ENCODE measurements at places on chromosomes 6 and 20.

GRCh38 chr20:62308102-62308822 is 5.5 kb downstream of the ADRM1 start:
- no peak for DNase-seq

DNA sequence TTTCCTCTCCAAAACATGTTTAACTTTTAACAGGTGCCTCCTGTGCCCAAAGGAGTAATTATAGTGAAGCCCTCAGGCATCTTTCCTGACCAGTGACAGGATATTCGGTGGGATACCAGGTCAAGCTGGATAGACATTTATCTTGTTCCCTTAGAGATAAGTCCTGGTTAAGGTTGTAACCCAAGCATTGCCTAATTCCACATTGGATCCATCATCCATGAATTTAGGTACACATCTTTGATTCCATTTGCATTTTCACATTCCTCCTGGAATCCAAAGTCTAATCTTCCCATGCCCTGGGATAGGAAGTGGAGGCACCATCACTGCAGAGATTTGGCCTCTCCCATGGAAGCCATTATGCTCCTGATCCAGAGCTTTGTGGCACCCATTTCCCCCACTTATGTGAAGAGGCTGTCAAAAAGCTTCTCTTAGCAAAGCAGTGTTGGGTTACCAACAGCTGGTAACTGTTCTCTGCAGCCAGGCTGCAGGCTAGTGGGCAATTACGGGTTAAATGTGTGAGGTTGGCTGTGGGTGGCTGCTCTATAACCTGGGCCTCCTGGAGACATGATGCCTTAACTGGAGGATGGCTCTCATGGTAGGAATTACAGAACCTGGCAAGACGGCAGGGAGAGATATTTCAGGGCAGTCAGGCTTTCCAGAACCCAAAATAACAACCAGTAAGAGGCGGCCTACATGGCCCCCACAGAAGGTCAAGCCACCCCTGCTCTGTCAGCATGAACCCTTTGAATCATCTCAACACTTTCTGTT is 96.9 kb upstream of the VGLL2 start:
- no peak for DNase-seq

DNA sequence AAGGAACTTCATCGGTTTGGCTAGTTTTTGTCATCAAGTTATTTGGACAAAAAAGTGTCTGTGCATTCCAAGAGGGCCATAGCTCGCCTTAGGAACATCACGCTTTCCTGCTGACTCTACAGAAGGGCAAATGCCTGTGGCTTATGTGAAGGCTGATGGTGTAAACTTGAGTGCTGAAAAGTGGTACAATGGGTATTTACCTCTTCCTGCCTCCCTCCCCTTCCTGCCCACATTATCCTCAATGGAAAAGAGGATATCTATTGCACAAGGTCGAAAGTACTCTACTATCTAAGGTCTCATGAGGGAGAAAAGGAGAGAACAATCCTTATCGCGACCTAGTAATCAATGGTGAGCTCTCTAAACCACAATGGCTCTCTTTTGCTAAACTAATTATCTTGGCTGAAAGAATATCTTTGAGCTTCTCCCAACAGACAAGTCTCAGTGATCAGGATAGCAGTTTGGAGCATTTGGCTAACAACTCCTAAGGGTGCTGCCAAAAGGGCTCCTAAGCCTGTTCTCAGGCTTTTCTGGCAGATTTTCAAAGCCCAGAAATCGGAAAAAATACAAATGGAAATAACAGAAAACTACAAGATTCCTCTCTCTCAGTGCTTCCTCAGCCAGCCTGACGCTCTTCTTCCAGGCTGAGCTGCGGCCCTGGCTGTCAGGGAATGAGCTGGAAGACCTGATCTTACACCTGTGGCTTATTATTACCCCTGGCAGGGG is 42.6 kb upstream of the ENPP1 start:
- DNase-seq: no peak

GRCh38 chr6:157808405-157808950 is 14.6 kb upstream of the SNX9 start:
- no peak for DNase-seq

GRCh38 chr6:46983007-46983411 is 59.1 kb downstream of the ADGRF1 start:
- DNase-seq: no peak

GRCh38 chr6:37150314-37150713 is 19.6 kb upstream of the PIM1 start:
- no peak for DNase-seq

GRCh38 chr20:47776639-47777038 is 8.6 kb downstream of the SULF2 start:
- no peak for DNase-seq

DNA sequence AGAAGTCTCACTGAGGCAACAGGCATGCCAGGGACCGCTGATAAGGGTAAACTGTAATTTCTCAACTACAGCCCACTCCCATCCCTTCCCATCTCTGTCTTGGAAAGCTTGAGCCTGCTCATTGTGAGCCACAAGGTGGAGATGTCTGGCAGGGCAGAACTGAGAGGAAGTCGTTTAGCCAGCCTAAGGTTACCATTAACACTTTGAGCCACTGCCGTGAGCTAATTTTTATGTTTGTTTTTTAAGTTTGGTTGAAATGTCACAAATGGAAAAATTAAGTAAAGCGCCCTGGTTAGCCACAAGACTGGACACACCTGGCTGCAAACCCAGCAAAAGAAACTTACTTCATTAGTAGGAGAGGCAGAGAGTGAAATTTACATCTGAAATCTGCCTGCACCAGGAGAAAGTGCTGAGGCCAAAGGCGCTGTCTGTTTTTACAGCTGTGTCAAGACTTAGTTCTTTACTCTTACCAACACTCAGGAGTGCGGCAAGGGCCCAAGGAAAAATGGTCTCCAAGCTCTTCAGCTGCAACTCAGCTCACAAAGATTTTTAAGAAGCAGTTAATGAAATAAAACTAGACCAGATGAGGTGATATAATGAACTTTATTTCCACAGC is 50.0 kb upstream of the FAM83C start:
- no peak for DNase-seq

DNA sequence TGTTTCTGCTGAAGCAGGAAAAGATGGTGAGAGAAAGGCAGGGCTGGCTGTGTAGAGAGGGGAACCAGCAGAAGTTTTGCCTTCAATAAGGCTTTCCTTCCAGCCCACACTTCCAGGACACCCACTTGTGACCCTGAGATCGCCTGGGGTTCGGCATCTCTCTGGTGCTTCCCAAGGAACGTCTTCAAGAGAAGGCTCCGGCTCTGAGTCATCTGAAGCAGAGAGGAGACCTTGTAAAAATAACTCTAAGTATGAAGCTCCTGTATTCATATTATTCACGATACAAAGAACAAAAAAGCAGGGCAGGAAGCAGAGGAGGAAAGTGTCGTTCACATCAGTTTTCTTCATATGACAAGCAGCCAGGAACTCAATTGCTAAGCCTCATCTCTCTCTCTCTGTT is 95.4 kb upstream of the MRPS10 start:
- no peak for DNase-seq

GRCh38 chr6:141598487-141598886 is 534.2 kb upstream of the GJE1 start:
- DNase-seq: no peak

DNA sequence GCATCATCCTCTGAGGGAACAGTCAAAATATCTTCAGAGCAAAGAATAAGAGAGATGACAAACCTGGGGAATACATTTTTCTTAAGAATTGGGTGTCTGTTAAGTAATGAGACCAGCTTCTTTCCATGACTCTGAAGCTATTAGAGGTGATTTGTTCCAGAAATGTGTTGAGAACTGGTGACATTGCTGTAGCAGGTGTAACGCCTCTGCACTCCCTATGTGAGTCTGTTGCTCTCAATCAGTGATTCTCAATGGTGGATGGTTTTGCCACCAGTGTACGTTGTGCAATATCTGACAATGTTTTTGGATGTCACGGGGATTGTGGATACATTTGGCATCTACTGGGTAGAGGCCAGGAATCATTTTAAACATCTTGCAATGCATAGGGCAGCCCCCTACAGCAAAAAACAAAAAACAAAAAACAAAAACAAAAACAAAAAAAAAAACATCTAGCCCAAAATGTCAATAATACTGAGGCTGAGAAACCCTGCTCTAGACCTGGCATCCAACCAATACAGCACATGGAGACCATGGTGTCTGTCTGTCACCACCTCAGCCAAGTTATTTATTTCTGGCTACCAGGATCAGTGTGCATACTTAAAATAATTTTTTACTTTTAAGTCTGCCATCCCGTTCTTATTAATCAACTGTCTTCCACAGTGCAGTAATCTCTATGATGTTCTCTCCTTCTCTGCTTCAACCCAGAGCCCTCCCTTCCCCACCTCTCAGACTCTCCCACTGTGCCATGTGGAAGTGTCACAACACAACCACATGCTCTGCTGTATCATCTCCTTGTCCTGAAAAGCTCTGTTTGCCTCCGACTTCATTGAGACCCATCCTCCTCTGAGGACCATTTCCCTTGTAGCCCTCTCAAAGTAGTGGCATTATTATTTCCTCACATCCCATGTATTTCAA is 43.7 kb downstream of the KLHL32 start:
- DNase-seq: no peak

DNA sequence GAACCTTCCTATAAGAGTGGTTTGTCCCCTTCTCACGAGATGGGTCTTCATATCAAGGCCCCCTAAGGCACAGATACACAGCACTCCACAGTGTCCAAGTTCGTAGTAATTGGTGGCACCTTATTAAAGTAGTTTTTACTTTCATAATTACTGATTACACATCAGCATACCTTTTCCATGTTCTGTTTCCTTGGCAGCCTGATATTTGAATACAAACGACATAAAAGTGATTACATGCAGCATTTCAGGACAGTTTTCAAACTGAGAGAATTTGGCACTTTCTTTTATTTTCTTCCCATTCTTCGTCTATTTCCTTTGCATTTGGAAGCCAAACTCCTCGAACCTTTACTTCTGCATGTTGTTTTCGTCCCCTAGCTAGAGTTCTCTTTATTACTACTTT is 139.7 kb downstream of the MTHFD1L start:
- no peak for DNase-seq

GRCh38 chr6:5909721-5910120 is 97.0 kb downstream of the NRN1 start:
- DNase-seq: no peak

DNA sequence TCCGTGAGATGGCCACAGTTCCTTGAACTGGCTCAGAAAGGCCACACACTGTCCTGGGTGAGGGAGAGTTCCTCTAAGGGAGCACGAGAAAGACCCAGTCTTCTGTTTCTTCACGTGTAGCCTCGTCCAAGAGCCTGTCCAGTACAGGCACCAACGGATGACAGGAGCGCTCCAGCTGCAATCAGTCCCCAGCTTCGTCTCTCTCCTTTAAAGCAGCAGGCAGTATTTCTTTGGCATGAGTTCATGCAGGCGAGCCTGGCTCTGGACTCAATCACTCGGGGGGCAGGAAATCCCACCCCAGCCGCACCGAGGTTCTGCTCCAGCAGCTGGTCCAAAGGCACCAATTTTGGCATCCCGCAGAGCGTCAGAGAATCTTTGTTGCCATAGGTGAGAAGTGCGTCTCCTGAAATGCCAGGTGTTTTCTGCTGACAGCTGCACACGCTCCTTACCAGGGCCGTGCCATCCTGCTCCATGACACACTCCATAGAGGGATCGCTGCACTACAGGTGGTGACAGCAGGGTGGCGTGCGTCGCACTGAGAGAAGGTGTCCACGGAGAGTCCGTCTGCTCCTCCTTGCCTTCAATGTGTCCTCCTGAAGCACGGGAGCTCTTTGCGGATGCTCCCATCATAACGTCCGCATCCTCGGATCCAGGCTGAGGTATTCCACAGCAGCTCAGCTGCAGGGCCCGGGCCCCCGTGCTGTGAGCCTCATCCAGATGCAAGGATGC is 59.6 kb upstream of the AFDN start:
- DNase-seq: no peak

DNA sequence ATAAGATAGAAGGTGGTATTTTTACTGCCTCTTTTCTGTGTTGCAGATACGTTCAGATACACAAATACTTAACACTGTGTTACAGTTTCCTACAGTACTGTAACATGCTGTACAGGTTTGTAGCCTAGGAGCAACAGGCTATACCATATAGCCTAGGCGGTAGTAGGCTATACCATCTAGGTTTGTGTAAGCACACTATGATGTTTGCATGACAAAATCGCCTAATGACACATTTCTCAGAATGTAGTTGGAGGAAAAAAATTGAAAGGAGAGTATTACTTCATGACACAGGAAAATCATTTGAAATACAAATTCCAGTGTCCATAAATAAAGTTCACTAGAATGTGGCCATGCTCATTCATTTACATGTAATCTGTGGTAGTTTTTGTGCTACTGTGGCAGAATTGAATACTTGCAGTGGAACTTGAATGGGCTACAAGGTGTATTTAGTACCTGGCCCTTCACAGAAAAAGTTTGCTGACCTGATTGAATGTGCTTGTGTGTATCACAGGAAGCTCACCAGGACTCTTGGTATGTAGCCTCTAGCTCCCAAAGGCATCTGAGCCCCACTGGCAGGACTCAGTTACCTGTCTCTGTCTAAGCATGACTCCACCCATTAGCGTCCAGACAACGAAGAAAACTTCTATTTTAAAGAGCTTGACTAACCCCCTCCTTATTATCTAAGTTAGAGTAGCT is 18.8 kb downstream of the TOP1 start:
- DNase-seq: no peak

GRCh38 chr6:98946879-98947410 is 801 bp downstream of the FBXL4 start:
- peak; percentile 9 for DNase-seq

DNA sequence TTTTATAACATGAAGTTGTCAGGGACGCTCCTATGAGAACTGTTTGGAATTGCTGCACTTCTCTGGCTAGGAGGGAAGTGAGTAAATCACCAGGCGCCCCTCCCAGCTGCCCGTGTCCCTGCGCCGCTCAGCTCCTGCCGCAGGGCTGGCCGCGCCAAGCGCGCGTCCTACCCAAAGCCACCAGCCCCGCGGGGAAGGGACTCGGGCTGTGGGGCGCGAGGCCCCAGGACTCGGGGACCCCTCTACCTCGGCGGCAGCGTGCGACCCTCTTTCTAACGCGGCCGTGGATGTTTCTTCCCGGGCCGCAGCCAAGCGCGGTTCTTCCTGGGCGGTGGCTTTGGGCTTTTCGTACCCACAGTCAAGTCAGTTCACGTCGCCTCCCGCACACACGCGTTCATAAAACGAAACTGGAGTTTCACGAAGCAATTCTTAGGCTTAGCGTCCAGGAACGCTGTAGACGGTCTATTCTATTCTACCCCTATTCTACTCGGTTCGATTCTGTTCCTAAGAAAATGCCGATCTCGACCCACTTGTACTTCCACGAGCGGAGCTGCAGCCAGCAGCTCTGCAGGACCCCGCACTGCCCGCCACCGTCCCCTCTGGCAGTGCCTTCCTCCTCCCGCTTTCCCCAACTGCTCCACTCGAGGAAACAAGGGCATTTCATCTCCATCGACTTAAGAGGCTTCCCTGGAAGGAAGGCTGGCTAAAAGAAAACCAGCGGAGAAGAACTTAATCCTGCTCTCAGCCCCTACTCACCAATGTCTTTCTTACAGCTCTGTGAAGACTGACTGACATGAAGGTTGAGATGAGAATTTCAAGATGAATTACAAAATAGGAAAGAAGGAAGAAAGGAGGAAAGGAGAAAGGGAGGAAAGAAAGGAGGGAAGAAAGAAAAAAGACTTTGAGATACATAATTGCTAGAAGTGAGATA is 15.4 kb downstream of the FOXC1 start:
- no peak for DNase-seq

GRCh38 chr6:16683641-16684194 is 77.5 kb downstream of the ATXN1 start:
- DNase-seq: no peak

GRCh38 chr6:163751032-163751525 is 336.6 kb downstream of the QKI start:
- DNase-seq: no peak

Measured in activated CD4-positive, CD25-positive, alpha-beta regulatory T cell treated with anti-CD3 and anti-CD28 coated beads, Interleukin-2, amount 50 U/mL, for 16 hours (primary cell).